NCI-H460 (cell line): ENCODE measurements at places on chromosomes 11 and 22. TPM values are rescaled to one million over a fixed set of nuclear protein-coding genes. Genes with fewer than 3 reads are reported as not detected.

PATE4 gene
- not detected in 2 replicates for total RNA-seq

SNAP29 gene
- total RNA-seq, result 9.0 and 11.2 TPM in 2 replicates

NAA40 gene
- 4.7 and 5.3 TPM in 2 replicates for total RNA-seq

- DNase-seq, result no peak
These were observed 52.5 kb downstream of the ARRB1 start for GRCh38 chr11:75298976-75299260.

DNA sequence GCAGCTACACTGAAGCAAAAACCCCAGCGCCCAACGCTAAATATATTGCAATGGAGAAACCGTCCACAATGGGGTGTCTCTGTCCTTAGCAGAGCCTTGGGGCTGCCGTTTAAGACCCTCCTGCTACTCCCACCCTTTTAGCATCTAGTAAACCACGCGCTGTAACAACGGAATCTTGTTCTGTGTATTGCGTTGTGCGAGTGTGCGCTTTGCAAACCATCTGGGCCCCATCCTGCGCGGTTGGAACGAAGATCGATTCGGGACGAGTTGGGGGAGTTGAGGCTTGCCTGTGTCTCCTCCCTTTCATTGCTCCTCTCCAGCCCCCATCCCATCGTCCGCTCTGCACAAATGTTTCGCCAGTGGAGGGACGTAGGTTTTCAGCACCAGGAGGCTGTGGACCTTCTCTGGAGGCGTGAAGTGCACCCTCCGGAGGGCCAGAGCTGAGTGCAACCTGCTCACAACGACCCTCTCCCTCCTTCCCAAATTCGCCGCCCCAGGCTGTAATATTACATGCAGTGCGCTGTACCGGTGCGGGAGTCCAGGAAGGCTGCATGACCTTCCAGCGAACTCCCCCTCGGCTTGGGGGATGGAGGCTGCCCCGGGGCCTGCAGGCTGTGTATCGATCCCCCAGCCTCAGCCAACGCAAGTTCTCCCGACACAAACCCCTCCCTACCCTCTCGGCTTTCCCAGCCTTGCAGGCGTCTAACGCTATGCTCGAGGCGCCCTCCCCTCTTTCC lies 1.6 kb upstream of the KMT2A start:
- DNase-seq, result no peak

DNA sequence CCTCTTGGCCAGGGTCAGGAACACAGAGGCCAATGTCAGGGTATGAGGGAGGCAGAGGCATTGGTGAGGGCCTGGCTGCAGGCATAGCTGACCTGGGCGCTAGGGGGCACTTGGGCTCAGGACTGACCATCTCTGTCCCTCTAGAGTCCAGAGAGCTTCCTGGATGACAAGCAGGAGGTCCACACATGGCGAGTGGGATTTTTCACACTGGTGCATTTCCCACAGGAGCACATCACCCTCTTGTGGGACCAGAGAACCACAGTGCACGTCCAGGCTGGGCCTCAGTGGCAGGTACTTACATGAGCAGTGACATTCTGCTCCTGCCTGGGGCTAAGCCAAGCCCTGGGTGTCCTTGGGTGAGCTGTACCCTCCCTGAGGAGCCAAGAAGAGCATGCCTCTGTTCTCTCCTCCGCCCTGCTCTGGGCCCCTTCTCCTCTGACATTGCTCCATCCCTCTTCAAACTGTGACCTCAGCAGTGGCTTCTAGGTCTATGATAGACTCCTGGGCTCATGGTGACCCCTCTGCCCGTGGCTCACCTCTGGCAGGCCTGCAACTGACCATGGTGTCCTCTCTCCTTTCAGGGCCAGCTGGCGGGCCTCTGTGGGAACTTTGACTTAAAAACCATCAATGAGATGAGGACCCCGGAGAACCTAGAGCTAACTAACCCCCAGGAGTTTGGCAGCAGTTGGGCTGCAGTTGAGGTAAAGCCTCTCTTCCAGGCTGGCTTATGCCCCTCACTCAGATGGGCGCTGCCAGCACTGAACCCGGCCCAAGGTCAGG lies 46.6 kb downstream of the OTOG start:
- no peak for DNase-seq

- DNase-seq, result peak; percentile 11
These were observed 100.3 kb downstream of the GUCY1A2 start for GRCh38 chr11:106917973-106918372.
